ENCODE measurements at places on chromosomes 11 and 22. TPM values are rescaled to one million over a fixed set of nuclear protein-coding genes. Genes with fewer than 3 reads are reported as not detected.

The CPT1A gene
- 54.8 TPM for total RNA-seq

The SDHAF2 gene
- total RNA-seq: 21.3 TPM

The UCP2 gene
- 0.83 TPM for total RNA-seq

The ESAM gene
- 0.17 TPM for total RNA-seq

The FOXRED1 gene
- 30.8 TPM for total RNA-seq

The BET1L gene
- 53.8 TPM for total RNA-seq

The MIAT gene
- total RNA-seq: 0.64 TPM

The ARFGAP2 gene
- 83.0 TPM for total RNA-seq

GRCh38 chr22:44187652-44188230 is 7.0 kb downstream of the PARVG start:
- DNase-seq: no peak

DNA sequence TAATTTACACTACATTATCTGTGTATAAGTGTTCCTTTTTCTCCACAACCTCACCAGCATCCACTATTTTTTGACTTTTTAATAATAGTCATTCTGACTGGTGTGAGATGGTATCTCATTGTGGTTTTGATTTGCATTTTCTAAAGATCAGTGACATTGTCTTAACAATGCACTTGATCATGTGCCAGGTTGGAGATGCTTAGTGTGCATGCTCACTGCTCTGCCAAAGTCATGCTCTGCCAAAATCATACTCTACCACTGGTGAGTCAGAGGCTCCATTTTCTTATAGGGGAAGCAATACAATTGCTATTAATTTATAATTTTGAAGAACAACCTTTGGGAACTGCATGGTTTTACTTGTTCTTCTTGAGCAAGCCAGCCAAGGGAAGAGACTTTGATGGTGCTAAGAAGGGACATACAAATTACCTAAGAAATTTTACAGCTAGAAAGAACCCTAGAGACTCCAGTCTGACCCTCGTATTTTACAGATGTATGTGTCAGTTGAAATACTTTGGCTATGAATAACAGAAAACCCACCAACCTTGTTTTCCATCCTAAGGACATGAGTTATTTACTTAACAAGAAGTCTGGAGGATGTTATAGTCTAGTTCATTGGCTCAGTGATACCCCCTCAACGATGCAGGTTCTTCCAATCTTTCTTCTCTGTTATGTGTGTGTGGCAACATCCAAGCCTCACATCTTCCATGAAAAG is 368.9 kb downstream of the DDX10 start:
- peak; percentile 65 for DNase-seq

DNA sequence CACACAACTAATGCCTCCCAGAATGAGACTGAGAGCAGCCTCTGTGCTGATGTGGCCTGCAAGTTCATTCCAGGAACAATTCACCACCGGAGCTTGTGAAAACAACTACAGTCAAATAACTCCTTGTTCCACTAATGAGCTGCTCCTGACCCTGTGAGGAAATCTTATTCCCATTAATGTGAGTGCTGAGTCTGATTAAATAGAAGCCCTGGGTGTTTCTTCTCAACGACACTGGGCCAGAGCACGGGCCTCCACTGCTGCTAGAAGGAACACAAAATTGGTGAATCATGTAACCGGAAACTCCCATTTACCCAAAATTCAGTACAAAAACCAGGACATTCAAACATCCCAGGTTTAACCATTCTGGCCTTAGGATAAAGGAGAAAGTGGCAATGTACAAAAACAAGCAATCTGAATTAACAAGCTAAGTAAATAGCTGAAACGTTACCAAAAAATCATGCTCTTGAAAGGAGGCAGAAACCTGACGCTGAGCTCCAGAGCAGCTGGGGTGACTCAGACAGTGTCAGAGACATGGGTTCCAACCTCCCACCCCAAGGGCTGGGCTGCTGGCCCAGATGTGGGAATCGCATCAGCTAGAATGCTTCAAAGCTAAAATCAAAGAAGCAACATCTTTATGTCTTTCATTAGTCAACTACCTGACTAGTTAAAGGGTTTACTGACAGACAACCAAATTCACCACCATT is 26.7 kb downstream of the SERGEF start:
- DNase-seq: peak; percentile 82

GRCh38 chr11:131622193-131622592 is 251.8 kb downstream of the NTM start:
- no peak for DNase-seq

GRCh38 chr22:50503475-50504145 is 3.9 kb downstream of the LMF2 start:
- no peak for DNase-seq

DNA sequence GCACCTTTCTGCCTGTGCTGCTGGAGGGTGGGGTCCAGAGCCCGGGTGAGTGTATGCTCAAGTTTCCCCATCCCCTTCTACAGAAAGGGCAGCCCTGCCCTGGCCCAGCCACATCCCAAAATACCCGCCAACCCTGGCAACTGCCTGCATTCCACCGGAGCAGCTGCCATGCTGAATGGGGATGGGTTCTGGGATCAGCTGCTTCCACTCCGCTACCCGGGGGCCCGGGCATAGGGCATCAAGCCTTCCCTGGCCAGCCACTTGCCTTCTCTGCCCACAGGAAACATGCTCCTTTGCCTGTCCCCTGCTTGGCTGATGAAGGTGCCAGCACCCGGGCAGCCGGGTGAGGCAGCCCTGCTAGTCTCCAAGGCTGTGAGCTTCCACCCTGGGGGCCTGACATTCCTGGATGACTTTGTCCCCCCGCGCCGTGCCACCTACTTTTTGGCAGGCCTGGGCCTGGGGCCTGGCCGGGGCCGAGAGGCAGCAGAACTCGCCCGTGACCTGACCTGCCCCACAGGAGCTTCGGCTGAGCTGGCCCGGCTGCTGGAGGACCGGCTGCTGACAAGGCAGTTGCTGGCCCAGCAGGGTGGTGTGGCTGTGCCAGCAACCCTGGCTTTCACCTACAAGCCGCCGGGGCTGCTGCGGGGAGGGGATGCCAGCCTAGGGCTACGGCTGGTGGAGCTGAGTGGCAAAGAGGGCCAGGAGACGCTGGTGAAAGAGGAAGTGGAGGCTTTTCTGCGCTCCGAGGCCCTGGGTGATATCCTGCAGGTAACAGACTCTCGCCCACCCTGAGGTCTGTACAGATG is 3.2 kb downstream of the CARNS1 start:
- DNase-seq: no peak

DNA sequence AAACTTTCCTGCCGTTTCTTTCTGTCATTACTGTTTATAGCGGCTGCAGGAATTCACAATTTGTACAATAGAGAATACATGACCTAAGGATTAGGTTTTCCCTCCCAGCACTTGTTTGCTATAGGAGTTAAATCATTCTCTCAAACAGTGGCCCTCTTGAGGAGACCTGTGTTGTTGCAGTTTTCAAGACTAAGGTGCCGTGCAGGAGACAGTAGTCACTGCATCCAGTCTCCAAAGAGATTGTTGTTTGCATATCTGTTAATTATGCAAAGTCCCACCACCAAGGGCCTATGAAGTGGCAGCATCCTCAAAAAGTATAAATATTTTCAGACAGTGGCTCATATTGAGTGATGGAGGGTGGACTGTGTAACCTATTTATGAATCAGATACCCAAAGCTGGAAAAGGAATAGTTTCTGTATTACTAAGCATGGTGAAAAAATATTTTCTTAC is 2.3 kb downstream of the PRSS23 start:
- peak; percentile 78 for DNase-seq

DNA sequence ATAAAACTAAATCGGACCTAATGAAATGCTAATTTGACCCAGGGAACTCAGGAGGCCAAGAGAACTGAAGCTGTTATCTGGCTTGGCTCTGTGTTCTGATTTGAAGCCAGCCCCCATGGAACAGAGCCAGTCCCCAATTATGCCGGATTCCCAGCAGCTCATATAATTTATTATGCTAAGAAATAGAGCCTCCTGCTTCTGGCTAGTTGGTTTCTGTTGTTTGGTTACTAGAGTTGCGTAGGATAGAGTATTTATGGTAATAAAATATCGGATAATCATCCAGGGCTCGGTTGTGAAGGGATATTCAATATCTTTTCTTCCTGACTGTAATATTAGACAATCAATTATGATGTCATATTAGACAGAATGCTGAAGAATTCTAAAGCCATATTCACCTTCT is 120.4 kb upstream of the TTC12 start:
- DNase-seq: no peak

DNA sequence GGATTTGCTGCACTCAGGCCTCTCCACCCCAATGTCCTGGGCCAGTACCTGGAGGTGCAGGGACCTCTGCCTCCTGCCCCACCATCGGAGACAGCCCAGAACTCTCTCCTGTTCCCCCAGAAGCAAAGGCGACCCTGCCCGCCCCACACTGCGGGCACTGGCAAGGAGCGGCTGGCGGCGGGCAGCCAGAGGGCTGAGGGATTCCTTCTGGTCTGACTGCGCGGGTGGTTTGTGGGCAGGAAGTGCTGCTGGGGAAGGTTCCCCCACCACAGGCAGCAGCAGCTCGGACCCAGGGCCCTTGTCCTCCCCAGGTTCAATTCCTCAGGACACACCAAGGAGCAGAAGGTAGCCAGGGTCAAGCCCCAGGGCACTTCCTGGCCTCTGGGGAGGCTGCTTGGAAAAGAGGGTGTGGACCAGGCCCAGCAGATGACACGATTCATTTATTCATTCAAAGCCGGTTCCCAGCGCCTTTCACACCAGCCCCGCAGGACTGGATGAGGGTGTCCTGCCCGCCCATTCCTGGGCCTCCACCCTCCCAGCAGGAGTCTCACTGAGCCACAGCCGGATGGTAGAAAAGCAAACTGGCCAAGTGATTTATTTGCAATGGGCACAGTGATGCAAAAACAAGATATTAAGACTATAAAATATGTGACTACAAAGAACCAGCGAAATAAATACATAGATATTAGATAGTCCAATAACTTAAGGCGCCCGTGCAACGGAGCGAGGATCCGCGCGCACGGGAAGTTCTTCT is 1.2 kb downstream of the PHLDA2 start:
- DNase-seq: peak; percentile 48

DNA sequence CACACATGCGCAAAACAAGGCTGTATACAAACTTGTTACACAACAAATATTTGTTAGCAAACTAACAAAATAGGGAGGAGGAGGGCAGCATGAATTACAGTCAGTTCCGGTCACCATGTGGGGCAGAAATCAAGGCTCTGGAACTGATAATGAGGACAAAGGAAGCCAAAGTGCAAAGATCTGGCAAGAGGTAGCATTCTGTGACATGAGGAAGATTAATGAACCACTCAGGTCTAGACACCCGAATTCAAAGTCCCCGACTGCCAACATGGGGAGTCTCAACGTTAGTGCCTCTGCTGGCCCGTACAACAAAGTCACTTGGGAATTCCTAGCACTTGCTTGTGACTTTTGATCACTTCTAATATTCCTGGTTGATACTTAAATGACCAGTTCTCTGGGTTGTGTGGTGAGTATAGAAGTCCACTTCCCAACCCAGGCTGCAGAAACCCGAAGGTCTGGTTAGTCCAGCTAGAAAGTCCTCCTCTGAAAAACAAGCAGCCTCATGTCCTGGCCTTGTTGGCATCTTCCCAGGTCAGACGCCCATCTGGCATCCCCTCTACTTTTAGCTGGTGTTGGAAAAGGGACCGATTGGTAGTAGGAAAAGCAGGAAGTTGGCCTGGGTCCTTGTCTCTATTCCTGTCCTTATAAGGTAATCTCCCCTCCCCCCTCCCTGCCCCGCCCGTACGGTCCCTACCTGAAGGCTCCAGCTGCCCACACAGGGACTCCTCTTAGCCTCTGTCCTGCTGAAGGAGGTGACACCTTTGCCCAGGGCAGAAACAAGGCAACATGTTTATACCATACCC is 1.6 kb downstream of the SUN2 start:
- peak; percentile 81 for DNase-seq

DNA sequence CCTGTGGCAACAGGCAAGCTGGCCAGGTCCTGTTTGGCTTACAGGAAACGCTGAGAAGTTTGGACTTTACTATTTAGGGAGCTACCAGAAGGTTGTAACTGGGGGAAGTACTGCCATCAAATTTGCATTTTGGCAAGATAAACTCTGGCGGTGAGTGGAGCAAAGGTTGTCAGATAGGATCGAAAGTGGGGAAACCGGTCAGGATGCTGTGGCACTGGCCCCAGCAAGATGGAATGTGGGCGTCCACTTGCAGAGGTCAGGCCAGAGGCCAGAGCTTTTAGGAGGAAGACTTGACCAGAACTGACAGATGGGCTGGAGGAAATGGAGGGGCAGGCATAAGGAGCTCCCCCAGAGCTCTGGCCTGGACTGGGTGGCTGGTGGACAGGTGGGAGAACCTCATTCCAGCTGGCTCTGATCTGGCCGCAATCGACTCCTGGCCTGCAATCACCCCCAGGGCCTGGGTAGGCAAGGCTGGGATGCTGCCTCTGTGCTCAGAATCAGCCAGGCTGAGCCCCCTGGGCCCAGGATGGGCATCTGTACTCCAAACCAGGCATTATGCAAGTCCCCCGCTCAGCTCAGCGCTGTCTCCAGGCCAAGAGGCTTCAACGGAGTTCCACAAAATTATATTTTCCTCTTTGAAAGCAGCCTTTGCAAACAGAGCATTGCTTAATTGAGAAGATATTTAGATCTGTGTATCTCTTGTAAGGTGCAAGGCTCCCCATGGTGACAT is 178.3 kb upstream of the NECTIN1 start:
- no peak for DNase-seq

DNA sequence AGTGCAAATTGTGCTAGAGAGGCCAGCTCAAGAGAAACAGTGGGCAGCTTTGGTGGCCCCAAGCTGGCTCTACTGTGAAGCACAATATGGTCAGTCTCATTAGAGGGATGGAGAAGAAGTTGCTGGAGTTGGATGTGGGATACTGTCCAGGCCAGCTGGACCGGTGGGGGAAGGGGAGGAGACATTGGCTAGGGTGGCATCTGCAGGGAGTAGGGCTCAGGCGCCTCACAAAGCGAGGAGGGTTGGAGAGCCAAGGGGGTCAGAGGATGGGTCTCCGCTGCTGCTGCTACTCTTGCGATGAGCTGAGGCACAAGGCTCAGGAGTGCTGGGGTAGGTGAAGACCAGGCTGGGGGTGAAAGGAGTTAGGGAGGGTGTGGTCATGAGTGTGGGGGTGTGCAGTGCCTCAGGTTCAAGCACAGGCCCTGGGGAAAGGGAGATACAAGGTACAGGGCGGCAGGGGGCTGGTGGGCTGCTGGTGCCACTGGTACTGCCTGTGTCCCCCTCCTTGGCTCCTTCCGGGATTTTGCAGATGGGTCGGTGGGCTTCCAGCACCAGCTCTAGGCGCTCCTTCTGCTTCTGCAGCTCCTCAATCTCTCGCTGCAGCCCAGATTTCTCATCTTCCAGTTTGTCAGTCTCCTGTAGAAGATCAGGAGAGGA is 2.3 kb downstream of the CCDC85B start:
- DNase-seq: no peak

- DNase-seq: no peak
These were observed 41.6 kb upstream of the ISX start for GRCh38 chr22:35024364-35024692.

Data from mammary epithelial cell (primary cell).